Parietal lobe (tissue), 2 donors: ENCODE measurements at places on chromosomes 11 and 22. TPM values are rescaled to one million over a fixed set of nuclear protein-coding genes. Genes with fewer than 3 reads are reported as not detected.

AIFM3 gene
- 4.7 TPM for total RNA-seq

C11orf42 gene
- not detected for total RNA-seq

SVIP gene
- total RNA-seq = 2.8 TPM

TEX12 gene
- 2.2 TPM for total RNA-seq

RBMXL2 gene
- 0.31 TPM for total RNA-seq

NRXN2 gene
- total RNA-seq = 315 TPM

OR4C3 gene
- not detected for total RNA-seq

C22orf42 gene
- total RNA-seq = not detected

TCN1 gene
- not detected for total RNA-seq

BTBD10 gene
- 156 TPM for total RNA-seq

ZC3H12C gene
- total RNA-seq = 33.5 TPM

PTPMT1 gene
- 24.7 TPM for total RNA-seq
